NT2/D1 (cell line): ENCODE measurements at places on chromosomes 16 and 17.

- DNase-seq: no peak
Measured at GRCh38 chr16:27853101-27853500, 210.4 kb downstream of the GSG1L start.

DNA sequence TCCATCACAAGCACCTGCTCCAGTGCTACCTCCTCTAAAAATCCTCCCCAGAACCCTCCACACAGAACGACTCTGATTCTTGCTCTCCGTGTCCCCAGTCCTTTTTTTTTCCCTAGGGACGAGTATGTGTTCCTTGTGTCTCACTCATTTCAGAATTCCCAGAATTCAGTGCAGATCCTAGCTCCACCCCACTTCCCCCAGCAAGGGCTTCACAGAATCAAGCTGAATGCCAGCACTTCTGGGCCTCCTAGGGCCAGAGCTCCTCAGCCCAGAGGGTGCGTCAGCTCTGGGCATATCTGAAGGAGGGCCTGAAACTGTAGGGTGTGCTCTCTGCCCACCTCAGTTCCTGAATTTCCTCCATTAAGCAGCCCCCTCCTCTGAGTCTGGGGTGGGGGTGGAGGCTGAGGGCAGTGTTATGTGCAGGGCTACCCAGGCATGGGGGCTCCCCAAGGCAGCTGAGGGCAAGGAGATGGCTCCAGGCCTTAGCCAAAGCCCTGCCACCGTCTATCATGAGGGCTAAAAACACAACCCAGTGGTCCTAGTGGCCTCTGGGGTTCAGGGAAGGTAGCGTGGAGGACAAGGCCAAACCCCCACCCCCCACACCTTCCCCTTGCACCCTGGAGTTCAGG, 6.5 kb downstream of the UNC119 start:
- DNase-seq: no peak

DNA sequence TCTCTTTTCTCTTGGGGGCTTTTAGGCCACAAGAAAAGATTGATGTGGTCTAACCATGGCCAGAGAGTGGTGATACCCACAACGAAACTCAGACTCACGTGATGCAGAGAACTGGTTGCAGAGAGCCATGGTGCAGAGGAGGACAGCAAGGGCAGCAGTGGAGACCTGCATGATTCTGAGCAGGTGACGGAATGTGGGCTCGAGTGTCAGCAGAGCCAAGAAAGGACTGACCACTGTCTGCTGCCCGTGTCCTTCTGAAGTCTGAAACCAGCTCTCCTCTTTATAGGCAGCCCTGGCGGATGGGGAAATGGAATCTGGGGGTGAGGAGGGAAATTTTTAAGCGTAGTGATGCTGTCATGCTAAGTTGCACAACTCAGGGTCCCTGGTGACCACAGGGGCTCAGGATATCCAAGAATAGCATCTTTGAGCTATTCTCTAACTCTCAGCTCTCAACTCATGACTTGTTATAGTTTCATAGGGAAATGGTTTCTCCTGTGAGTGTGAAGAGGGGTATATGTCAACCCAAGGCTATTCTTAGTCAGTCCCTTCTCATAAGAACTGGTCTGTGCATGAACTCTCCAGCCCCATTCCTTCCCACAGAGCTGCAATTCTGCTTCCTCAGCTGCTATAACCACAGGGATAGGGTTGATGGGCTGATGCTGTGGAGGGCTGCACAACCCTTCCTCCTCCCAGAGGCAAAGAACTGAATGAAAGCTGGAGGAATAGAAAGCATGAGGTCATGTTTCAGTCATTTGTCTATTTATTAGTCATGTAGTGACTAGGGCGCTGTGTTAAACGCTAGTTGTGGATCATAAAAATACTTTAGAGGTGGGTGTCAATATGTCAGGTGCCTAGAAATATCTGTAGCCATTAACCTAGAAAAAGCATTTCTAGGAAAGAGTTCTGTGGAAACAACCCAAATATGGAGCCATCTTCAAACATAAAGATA, at the start of gene CCL3:
Gene CCL3, minus strand, starts transcription at position 256 of the 949 bp plus-strand sequence. Its CDS starts 85 bp downstream, at position 171.
- no peak for DNase-seq

DNA sequence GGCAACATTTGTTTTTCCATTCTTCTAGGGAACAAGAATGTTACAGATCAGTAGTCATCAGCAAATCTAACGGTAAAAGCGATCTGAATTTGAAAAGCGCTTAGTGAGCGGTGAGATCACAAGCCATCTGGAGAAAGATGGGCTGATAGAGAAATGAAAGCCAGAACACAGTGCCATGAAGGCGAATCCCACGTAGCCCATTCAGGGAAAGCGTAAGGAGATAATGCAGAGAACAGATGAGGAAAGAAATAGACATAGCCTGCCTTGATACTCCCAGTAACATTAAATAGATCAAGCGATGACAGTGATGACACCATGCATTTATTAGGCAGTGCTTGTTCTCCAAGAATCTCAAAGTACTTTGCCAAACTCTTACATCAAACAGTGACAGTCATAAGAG, 183.1 kb upstream of the PSMD7 start:
- DNase-seq: no peak

- DNase-seq: no peak
Measured at GRCh38 chr17:53655591-53655990, 167.1 kb upstream of the KIF2B start.

GRCh38 chr16:67539691-67540635, 11.3 kb downstream of the RIPOR1 start:
- no peak for DNase-seq

DNA sequence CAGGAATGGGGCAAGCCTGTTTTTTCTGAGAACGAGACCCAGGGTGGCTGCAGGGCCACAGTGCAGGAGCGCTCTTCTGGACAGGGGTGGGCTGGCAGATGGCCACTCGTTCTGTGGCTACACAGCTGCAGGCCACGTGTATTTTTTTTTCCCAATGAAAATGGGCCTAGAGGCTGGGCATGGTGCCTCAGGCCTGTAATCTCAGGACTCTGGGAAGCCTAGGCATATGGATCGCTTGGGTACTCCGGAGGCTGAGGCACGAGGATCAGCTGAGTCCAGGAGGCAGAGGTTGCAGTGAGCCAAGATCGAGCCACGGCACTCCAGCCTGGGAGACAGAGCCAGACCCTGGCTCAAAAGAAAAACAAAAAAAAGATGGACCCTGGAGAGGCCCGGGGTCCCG, 6.8 kb downstream of the UNKL start:
- DNase-seq: no peak

DNA sequence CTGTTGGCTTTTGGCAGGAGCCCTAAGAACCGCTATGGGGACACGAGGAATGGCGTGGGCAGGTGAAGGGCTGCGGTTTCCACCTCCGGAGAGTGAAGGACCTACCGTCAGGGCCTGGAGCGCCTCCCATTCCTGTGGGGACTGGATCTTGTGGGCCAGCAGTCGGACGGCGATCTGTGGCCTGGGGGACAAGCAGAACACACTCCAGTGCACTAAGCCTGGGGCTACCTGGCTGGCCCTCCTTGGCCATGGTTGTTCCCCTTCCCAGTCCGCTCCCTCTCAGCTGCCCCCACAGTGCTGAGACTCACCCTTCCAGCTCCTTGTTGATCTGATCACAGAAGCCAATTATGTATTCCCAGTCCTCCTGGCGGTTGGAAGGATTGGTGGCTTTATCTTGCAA, 15.0 kb downstream of the GGA3 start:
- DNase-seq: no peak

DNA sequence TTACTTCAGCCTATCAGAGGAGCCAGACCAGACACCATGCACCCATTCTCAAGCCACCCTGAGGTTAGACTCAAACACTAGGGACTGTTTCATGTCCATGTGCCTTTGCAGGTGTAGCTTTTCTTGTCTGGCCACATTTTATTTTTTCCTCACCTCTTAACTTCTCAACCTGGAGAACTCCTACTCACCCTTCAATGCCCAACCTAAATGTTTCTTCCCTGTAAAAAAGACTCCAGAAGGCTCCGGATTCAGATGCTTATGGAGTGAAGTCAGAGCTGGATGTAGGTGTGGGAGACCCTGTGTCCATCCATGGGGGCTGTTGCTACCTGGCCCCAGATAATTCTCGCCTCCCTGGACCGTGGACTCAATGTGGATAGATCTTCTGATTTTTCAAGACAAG, 44.0 kb upstream of the NLRP1 start:
- DNase-seq: no peak

DNA sequence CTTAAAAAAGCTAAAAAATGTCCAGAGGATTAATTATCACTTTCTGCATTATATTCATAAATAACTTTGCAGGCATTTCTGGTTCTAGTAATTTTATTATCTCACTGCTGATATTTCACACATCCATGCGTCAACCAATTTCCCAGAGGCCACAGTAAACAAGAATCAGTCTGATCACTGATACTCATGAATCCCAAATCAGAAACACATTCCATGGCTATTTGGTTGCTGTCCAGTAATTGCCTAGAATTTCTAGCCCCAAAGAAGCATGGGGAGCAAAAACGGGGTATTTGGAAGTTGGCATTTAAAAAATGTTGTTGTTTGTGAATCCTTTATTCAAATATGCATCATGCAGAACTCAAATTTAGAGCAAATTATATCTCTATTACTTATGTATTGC, 244.8 kb downstream of the CDH8 start:
- no peak for DNase-seq

- no peak for DNase-seq
Measured at GRCh38 chr17:80743181-80743771, 198.6 kb downstream of the RPTOR start.

DNA sequence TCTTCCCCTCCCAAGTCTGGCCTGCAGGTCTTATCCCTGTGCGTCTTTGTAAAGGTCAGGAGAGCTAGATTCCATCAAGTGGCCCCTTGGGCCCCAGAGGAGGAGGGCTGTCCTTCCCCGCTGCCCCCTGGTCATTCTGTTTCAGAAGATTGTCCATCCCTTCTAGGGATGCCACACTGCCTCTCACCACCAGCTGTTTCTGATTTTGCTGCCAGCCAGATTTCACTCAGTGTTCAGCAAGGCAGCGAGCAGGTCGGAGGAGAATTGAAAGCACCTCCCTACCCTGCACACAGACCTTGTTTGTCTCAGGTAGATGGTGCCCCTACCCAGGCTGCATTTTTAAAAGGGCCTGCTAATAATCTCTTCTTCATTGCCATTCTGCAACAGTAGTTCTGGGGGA, 21.7 kb upstream of the NAT9 start:
- no peak for DNase-seq

DNA sequence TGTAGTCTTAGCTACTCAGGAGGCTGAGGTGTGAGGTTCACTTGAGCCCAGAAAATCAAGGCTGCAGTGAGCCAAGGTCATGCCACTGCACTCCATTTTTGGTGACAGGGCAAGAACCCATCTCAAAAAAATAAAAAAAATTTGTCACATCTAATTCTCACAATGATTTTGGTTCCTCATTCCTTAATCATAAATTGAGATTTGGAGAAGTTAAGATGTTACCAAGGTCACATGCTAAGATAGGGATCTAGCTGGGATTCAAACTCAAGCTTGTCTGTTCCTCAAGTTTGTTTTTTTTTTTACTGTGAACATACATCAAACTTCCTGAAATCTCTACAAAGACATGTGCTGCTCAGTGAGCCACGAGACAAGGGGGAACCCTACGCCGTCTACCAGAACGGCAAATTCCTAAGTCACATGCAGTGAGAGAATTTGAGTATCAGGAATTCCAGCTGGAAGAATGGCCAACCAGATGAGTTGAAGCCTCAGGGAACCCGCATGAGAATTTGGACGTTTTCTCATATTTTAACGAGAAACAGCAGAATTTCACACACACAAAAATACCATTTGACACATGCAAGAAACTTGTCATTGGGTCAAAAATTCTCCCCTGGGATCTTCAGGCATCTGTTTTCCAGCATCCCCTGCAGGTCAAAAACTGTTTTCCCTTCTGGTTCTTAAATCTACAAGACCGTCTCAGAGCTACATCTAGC, 414.1 kb upstream of the GOT2 start:
- no peak for DNase-seq
